Activated gamma-delta T cell treated with Interleukin-2 at 50 U/mL for 16 hours (primary cell): ENCODE measurements at places on chromosomes 11 and 22.

GRCh38 chr11:133993107-133993506 is 36.3 kb upstream of the IGSF9B start:
- DNase-seq = no peak

- peak; percentile 82 for DNase-seq
These were observed 22.2 kb upstream of the NAP1L4 start for GRCh38 chr11:3014057-3014938.

DNA sequence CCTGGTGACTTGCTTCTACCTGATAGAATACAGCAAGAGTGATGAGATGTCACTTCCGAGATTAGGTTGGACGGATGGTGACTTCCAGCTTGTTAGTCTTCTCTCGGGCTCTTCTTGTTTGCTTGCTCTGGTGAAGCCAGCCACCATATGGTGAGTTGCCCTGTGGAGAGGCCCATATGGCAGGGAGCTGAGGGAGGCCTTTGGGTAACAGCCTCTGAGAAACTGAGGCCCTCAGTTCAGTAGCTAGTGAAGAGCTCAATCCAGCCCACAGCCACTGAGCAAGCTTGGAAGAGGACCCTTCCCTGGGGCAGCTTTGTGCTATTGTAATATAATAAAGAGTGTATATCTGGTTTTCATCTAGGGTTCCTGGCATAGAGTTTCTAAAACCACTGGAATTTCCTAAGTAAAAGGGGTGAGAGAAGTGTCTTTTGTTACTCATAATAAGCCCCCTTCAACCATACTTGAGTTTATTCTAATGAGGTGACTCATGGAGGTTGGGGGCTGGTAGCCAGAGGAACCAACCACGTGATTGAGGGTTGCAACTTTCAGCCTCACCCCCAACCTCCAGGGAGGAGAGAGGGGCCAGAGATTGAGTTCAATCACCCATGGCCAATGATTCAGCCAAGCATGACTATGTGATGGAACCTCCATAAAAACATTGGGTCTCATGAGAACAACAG is 8.0 kb upstream of the TPCN2 start:
- no peak for DNase-seq

- DNase-seq = no peak
These were observed 3.5 kb downstream of the BAIAP2L2 start for GRCh38 chr22:38106814-38107578.

- DNase-seq = no peak
These were observed 6.2 kb upstream of the FBLN1 start for GRCh38 chr22:45496451-45496941.

GRCh38 chr22:31957970-31958594 is 13.7 kb downstream of the YWHAH start:
- no peak for DNase-seq

DNA sequence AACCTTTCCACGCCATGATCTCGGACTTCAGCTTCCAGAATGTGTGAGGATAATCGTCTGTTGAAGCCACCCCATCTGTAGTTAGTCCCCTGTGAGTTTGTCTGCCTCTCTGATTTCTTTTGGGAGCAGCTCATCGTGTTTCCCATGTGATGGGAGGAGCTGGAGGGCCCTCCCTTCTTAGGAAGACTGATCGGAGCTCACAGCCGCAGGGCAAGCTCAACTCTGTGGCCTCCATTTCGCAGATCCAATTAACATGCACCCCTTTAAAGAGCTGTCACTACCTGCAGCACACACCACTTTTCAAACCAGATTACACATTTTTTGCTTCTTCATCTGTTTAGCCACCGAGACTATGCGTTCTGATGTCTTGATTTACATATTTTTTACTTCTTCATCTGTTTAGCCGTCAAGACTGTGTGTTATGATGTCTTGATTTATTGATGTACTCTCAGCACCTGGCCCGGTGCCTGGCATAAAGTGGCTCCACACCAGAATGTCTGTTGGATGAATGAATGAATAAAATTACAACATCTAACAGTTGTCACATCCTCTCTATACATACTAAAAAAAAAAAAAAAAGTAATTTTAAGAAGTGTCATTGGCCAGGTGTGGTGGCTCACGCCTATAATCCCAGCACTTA is 14.9 kb upstream of the PPFIA1 start:
- DNase-seq = no peak

DNA sequence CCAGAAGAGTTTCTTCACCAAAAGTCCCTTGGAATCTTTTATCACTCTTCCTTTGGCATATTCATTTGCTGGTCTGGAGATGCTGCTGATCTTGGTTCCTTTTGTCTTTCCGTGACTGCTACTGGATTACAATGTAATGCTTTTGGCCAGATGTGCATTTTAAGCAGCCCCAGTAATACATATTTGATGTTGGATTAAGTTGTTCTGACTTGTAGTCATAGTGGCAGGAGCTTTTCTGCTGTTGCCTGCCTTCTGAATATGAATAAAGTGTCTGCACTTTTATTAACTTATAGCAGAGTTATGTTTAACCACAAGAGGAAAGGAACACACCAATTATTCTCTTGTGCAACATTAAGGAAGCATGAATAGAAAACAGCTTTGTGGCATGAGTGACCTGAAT is 360.0 kb upstream of the DDI1 start:
- no peak for DNase-seq

GRCh38 chr22:30940685-30941362 is 27.8 kb downstream of the MORC2 start:
- DNase-seq = peak; percentile 45

DNA sequence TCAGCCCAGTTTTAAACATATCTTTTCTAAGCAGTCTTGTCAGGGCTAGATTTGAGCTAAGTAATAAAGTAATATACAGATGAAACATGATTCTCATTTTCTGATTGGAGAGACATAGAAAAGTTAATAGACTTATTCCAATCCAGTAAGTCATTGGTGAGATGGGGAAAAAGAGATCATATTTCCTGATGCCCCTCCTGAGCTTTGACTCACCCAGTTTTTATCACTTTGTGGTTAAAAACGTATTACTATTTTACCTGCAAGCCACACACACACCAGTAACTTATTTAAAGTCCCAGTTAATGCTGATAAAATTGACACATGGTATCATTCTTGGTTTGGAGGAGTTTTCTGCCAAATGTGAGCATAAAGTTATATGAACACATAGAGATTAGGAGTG is 306.8 kb downstream of the CADM1 start:
- no peak for DNase-seq
